ENCODE measurements at places on chromosomes 13 and 19.

DNA sequence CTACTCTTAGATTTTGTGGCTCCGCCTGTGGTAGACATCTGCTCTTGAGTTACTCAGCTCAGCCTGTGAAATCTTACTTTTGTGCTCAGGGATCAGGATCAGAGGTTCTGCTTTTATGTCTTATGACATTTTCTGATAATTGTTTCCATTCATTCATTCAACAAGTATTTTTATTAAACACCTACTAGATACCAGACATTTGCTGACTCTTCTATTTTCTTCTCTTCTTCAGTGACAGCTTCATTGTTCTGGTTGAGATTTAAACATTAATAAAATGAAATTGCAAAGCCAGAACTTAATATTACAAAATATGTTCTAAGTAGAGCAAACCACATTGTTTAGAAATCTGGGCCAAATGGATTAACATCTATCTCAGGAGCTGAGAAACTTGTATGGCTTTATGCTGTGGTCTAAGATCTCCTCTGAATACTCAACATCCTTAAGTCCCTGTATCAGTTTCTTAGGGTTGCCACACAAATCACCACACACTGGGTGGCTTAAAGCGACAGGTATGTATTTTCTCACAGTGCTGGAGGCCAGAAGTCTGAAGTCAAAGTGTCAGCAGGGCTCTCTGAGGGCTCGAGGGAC lies 15.8 kb upstream of the MICU2 start:
- no peak for DNase-seq

GRCh38 chr13:91146601-91147000 lies 200.9 kb upstream of the MIR17HG start:
- no peak for DNase-seq

DNA sequence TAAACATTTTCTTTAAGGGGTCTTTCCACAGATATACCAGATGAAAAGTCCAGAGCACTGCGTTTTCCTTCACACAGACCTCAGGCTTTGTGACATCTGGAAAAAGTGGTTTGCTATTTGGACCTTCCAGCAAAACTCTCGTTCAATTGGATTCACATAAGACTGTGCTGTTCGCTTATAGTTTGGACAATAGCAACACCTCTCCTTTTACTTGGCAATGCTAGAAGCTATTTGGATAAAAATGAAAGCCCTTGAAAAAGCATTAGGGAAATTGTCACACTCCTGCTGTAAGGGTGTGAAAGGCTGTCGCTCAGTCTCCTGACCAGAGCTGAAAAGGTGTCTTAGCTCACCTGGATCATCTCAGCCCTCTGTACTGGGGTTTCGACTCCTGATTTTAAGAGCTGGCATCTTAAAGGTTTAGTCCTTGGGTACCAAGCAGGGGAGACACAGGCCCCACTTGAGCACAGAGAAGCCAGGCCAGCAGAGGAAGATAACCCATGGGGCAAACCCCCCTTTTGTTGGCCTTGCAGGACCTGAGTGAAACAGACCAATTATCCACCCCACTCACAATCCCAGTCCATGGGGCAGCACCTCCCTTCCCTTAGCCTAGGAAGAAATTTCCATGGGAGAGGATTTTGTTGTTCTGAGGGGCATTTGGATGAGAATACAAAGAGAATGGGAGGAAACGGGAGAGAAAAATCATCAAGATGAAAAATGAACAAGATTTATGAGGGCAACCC lies 257.6 kb downstream of the DLEU7 start:
- DNase-seq, result no peak

DNA sequence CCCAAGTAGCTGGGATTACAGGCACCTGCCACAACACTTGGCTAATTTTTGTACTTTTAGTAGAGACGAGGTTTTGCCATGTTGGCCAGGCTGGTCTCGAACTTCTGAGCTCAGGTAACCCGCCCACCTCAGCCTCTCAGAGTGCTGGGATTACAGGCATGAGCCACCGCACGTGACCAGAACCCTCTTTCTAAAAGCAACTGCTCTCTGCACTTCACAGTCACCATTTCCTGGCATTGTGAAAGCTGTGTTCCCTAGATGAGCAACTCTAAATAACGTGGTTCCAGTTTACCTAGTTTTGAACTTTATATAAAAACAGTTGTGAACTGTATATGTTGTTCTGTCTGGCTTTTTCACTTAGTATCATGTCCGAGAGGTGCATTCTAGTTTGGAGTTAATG lies 152.9 kb downstream of the SIPA1L3 start:
- DNase-seq, result no peak

- no peak for DNase-seq
These were observed at the start of gene HDGFL2 for GRCh38 chr19:4472174-4472974. Gene HDGFL2 (plus strand): TSS chr19:4472297. CDS start chr19:4472351, 54 bp downstream.

- DNase-seq, result no peak
These were observed 12.8 kb downstream of the LYPD3 start for GRCh38 chr19:43452582-43452981.

GRCh38 chr19:4164262-4164661 lies 10.8 kb downstream of the CREB3L3 start:
- DNase-seq, result no peak

- no peak for DNase-seq
These were observed 5.2 kb upstream of the ZNF536 start for GRCh38 chr19:30367006-30367405.

- DNase-seq, result no peak
These were observed 32.5 kb downstream of the LCP1 start for GRCh38 chr13:46149272-46150133.

GRCh38 chr19:27805848-27806247 lies 1407.1 kb downstream of the UQCRFS1 start:
- DNase-seq, result no peak

GRCh38 chr13:75932636-75933035 lies 296.5 kb downstream of the LMO7 start:
- no peak for DNase-seq

DNA sequence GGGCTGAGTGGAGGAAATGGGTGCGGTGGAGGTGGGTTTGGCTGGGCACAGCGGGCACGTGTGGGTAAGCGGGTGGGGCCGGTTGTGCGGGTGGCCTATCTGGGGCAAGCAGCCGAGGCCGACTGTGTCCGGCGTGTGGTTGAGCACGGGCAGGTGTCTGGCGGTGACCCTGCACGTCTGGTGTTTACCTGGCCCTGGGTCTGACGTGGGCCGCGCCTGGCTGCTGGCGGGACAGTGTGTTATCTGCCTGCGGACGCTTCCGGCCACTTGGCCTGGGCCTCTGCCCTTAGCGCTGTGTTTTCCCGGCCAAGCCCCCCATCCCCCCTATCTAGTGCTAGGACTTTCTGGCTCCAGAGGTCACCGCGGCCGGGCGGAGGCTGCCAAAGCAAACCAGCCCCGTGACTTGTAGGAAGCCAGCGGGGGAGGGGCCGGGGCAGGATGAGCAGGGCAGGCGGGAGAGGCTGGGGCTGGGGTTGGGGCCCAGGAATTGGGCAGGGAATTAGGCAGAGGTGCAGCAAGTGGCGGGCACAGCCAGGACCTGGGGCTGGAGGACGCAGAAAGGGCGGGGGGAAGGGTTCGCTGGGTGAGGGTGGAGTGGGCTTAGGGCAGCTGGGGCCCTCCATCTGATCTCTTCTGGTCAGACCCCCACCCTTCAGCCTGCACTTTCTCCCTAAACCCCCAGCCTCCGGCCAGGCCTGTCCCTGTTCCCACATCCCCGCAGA lies 534 bp upstream of the HPN start:
- DNase-seq, result no peak

GRCh38 chr13:113849981-113850721 lies 13.7 kb downstream of the GAS6 start:
- DNase-seq, result no peak

- no peak for DNase-seq
These were observed 722 bp downstream of the HSD11B1L start for GRCh38 chr19:5681391-5682106.

GRCh38 chr13:97116754-97117153 lies 105.4 kb upstream of the MBNL2 start:
- no peak for DNase-seq

DNA sequence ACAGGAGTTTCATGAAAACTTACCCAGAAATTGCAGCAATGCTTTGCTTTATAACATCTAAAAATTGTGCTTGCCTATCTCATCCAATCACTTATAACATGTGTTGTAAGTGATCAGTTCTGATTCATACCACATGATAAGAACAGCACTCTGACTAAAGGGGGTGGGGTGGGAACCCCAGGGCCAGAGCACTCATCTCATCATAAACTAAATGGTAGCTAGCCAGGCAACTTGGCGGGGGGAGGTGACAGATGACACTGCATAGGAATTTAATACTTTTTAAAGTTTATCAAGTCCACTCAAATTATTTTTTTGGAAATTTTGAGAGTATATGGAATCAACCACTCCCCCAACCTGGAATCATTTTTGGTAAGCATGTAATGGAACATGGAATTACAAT lies 42.1 kb downstream of the FOXO1 start:
- DNase-seq, result no peak

- DNase-seq, result no peak
These were observed 19.9 kb downstream of the ACER1 start for GRCh38 chr19:6313398-6313969.

- no peak for DNase-seq
These were observed 78.7 kb upstream of the FAM216B start for GRCh38 chr13:42702716-42703115.

- no peak for DNase-seq
These were observed 108.6 kb downstream of the LACC1 start for GRCh38 chr13:43988302-43988701.

DNA sequence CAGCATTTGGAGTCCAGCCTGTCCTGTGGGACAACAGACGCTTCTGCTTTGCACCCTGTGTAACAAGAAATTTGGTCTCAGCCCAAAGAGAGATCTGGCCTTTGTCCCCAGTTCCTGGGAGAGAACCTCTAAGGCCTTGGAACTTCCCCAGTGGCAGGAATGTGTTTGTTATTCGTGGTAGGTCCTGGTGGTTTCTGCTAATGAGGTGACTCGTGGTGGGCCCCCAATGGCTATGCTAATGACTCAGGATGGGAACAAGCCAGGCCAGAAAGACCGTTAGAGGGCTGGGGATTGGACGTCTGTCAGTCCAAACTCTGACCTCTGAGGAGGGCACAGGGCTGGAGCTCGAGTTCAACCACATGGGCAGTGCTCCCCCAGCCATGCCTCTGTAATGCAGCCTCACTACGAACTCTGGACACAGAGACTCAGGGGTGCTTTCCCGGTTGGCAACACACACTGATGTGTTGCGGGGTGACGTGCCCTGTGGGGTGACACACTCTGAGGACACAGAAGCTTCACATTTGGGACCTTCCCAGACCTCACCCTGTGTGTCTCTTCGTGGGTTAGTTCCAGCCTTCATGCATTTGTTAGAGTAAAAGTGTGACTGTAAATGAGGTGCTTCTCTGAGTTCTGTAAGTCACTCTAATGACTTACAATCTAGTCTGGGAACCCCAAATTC lies 38.9 kb downstream of the TEX29 start:
- no peak for DNase-seq

GRCh38 chr19:10812196-10812595 lies 23.8 kb downstream of the TMED1 start:
- DNase-seq, result no peak

GRCh38 chr19:32811151-32811550 lies 58.4 kb downstream of the SLC7A9 start:
- no peak for DNase-seq

DNA sequence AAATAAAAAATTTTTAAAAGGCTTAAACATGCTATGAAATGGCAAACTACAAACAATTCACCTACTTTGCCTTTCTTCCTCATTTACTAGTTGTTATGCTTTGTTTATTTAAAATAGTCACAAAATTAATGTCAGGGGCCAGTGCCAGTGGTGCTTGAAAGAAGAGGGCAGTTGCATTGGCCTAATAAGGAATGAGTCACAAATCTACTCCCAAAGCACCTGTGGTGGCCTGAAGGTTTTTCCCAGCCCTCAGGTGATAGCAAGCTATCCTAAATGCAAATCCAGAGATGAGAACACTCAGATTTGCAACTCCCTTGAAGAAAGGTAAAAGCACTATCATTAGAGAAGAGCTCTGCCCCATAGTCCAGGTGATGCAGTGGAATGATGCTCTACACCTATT lies 103.6 kb downstream of the MBNL2 start:
- no peak for DNase-seq

DNA sequence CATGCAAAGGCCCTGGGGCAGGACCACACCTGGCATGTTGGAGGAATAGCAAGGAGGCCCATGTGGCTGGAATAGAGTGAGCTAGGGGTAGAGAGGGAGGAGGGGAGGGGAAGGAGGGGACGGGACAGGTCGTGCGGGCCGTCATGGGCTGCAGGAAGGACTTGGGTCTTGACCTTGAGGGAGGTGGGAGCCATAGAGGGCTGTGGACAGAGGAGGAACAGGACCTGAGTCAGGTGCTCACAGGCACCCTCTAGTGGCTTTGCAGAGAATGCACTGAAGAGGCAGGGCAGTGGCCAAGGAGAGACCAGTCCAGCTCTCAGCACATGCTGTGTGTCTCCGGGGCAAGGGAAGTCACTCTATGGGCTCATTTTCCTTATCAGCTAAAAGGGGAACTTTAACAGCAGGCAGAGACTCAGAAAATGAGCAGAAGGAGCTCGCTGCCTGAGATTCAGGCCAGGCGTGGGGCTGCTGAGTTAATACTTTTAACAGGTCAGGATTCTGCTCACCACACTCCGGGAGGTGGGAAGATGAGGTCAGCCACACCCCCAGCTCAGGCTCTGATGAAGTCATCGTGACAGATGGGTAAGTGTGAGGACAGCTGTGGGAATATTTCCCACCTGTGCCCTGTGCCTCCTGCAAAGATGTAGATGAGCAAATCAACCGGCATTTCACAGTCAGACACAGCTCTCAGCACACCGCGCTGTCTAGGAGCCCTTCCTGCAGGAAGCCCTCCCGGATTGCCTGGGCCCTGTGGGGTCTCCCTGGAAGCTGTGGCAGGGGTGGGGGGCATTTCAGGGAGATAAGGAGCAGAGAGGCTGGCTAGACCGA lies 6.0 kb upstream of the TNFAIP8L1 start:
- DNase-seq, result peak; percentile 76

DNA sequence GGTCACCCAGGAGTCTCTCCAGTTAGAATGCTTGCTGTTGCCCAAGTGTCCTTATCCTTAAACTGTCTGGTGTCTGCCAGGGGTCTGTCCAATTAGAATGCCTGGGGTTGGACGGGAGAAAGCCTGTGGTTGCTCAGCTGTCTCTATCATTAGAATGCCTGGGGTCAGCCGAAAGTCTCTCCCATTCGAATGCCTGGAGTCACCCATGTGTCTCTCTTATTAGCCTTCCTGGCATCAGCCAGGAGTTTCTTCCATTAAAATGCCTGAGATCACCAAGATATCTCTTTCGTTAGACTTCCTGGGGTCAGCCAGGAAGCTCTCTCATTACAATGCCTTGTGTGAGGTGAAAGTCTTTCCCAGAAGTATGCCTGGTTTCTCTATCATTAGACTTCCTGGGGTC lies 1521.0 kb downstream of the UQCRFS1 start:
- DNase-seq, result no peak

GRCh38 chr19:19207637-19208572 lies 3.9 kb upstream of the NCAN start:
- no peak for DNase-seq

Measured in GM13976 (cell line).